Stimulated activated memory B cell treated with anti-CD40 and anti-IgM and Interleukin-4, amounts not matched to agents 10 μg/mL and 1 μg/mL and 100 μg/mL, for 72 hours (primary cell): ENCODE measurements at places on chromosomes 11 and 22.

DNA sequence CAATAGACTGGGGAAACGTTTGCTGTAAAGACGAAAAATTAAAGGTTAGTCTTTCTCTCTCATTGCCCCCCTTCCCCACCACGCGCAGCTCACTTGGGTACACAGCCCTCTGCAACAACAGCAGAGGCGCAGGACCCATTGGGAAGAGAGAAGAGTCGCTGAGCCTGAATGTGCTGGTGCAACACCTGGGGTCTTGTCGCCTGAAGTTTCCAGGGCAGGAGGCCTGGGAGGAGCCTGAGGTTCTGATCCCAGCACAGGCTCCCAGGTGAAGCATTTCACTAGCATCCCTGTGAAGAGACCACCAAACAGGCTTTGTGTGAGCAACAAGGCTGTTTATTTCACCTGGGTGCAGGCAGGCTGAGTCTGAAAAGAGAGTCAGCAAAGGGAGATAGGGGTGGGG lies 116.2 kb upstream of the NTM start:
- no peak for ATAC-seq

- ATAC-seq = no peak
These were observed 13.8 kb downstream of the CARS1 start for GRCh38 chr11:3043315-3043871.

DNA sequence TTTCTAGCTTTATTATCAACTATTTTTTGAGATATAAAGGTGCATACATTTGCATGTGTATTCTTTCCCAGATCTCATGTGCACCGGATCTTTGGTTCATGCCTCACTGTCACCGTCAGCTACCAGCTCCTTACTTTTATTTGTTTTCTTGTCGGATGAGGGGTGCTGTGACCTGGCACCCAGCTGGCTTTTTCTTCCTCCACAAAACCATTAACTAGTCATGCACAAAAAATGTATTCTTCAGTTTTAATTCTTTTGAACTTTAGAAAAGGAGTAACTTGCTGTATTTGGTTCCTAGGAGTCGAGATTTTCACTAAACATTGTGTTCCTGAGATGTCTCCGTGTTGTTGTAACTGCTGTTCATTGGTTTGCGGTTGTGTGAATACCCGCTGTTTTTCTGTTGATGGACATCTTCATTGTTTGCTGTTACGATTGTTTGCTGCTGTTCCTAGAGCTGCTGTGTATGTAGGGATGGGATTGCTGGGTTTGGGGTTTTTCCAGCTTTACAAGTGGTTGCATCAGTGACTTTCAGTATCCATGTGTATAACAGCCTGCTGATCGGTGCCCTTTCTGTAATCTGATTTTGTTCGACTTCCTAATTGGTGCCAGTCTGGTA lies 39.4 kb downstream of the MOV10L1 start:
- ATAC-seq = no peak

GRCh38 chr11:112941104-112941503 lies 20.1 kb upstream of the NCAM1 start:
- no peak for ATAC-seq

DNA sequence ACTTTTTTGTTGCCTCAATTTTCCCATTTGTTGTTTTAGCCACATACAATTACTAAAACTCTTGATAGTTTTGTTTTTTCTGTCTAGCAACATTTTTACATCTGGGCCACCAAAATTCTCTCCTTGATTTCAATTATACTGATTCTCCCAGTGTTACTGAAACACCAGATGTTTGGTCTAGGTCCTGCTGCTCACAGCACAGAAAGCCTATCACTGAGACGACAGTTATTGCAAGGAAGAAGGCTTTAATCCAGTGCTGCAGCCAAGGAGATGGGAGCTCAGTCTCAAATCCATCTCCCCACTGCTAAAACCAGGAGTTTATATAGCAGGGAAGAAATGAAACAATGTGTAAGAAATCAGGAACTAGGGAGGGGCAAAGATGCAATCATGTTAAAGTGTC lies 837.7 kb upstream of the CNTN5 start:
- no peak for ATAC-seq

DNA sequence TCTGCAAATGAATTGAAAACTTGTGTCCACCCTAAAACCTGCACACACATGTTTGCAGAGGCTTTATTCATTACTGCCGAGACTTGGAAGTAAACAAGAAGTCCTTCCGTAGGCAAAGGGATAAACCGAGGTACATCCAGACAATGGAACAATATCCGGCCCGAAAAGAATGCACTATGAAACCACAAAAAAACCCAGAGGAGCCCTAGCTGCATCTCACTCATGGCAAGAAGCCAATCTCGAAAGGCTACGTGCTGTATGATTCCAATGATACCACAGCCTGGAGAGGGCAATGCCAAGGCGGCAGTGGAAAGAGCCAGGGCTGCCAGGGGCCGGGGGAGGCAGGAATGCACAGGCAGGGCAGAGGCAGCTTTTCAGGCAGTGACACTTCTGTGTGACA lies 3.2 kb upstream of the MRPL23 start:
- ATAC-seq = no peak

- ATAC-seq = no peak
These were observed 16.7 kb upstream of the TXNRD2 start for GRCh38 chr22:19958083-19959042.

DNA sequence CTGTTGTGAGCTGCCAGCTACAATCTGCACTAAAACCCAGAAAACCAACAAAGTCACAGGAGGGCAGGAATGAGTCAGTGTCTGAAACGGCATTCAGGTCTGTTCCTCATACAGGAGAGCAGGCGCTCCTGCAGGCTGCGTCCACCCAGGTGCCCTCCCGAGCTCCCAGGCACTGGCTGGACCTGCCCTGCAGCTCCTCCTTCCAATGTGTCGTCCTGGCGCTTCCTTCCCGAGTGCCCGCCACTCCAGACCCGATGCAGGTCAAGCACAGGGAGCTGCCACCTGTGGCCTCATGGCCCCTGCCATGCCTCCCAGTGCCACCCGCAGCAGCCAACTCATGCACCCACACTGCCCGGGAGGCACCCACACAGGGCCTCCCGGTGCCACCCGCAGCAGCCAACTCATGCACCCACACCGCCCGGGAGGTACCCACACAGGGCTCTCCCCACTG lies 12.0 kb downstream of the BRD1 start:
- peak; percentile 51 for ATAC-seq

DNA sequence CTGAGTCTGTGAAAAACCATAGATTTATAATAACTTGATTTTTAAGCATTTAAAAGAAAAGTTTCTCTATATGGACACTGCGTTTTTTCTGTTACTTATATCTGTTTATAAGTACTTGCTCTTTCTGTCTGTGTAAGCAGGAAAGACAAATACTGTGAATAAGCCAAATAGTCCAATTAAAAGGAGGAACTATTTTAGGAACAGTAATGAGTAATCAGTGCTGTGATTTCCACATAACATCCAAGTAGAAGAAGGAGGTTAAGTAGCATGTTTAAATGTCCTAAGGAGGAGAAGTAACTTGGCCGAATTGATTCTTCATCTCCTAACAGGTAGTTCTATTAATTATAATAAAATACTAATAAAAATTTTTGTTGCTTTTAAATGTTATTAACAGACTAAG lies 40.8 kb downstream of the ZNF214 start:
- ATAC-seq = no peak

- ATAC-seq = no peak
These were observed 277.4 kb downstream of the FAM76B start for GRCh38 chr11:95512177-95512576.

DNA sequence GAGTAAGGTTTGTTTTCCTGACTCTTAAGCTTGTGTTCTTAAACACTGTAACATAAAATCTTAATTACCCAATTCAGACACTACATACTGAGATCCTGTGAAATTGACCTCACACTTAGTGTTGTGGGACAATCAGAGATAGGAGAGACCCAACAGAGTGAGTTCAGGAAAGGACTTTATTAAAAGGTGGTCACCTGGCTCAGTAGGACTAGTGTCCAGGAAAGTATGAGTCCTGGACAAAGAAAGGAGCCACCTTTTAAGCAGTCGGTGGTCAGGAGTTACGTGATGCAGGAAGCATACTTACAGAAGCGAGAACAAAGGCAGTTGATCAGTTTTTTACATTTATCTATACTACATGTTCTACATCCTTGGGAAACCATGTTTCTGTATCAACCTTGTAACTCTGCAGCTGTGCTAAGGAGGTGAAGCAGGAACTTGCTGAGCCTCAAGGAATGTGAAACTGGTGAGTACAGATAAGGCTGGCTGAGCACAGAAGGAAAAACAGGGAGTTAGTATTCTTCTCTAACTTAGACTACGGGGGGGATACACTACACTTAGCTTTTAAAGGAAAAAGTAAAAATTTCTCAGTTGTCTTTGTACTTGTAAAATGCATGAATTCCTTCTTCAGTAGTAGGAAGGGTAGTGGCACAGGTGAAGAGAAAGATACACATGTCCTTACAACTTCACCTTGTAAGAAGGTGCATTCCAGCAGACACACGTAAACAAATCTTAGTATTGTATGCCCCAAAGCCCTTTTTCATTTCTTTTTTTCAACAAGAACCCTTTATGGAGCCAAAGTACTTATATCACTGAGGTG lies 15.1 kb downstream of the OR51E1 start:
- ATAC-seq = no peak

DNA sequence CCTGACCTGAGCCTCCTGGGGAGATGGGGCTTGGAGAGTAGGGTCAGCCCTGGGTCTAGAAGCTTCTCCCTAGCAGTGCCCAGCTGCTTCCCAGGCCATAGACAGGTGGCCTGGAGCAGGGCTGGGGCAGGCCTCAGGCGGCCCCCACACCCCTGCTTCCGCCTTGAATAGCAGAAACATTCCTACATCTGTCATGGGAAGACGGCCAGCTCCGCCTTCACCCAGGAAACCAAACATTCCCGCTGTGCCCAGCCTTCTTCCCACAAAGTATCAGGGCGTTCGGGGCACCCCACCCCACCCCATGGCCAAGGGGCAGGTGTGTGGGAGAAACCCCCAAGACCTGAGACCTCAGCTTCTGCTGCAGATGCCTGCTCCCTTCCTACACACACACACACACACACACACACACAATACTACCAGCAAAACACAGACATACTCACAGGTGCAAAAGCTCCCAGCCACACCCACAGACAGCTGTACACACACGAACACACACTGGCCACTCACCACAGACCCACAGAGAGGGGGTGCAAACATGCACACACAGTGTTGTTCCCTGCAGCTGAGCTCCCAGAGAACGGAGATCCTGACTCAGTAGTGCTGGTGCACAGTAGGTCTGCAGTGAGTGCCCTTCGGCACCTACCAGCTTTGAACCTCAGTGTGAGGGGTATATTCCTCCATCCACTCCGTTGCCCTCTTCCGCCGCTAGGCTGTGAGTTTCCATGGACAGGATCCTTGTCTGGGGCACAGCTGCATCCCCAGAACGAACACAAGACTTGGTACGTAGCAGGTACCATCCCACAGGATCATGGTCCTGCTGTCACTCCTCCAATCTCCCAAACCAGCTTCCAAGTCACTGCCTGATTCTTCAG lies 37.4 kb downstream of the PDGFB start:
- ATAC-seq = peak; percentile 32

DNA sequence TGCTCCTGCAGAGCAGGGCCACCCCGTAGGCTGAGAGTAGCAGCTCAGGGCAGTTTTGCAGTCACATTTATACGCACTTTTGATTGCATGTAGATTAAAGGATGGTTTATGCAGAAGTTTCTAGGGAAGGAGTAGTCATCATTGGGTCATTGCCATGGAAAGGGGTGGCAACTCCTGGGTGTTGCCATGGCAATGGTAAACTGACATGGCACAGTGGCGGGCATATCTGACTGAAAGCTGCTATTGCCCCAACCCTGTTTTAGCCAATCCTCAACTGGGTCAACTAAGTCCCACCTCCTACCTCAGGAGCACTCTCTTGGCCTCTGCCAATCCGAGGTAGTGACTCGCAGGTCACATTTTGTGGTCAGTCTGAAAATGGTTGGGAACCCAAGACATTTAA lies 2.4 kb upstream of the ARSA start:
- ATAC-seq = no peak

GRCh38 chr11:40544162-40544561 lies 915.3 kb downstream of the LRRC4C start:
- no peak for ATAC-seq

- peak; percentile 27 for ATAC-seq
These were observed 10.1 kb upstream of the BLID start for GRCh38 chr11:122126024-122126688.

- ATAC-seq = no peak
These were observed 4.5 kb downstream of the HTR3A start for GRCh38 chr11:113979431-113979830.

- no peak for ATAC-seq
These were observed 3.0 kb downstream of the TMEM80 start for GRCh38 chr11:698493-699115.

- ATAC-seq = peak; percentile 47
These were observed 7.4 kb downstream of the CNTF start for GRCh38 chr11:58629857-58630256.

DNA sequence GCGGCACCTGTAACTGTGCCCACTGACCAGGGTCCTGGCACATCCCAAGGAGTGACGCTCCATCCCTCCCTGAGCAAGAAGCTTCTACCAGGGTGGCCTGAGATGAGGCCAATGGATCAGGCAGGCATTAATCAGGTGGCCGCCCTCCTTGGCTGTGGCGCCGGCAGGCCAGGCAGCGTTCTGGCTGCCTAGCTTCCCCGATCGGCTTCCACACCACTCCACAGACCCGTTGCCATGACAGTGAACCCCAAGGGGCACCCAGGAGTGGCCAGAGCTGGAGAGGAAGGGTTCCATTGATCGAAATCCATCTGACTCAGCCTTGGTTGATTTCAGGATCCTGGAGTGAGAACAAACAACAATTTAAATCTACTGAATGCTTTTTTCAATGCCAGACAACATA lies 20.5 kb downstream of the LRRC55 start:
- no peak for ATAC-seq

DNA sequence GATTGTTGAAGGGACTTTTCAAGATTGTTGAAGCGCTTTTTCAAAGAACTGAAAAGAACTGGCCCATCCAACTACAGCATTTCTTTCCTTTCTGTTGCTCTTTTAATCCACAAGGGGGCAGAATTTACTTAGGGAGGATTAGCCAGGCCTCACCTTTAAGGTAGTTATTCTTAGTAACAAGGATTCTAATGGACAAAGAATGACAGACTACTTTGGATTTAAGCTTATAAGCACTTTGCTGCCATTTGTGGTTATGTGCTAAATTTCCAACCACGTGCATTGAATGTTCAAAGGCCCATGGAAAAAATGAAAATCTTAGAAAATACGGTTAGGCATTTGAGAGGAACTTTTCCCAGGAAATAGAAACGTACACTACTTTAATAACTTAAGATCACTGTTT lies 49.5 kb upstream of the HSPA8 start:
- ATAC-seq = no peak

DNA sequence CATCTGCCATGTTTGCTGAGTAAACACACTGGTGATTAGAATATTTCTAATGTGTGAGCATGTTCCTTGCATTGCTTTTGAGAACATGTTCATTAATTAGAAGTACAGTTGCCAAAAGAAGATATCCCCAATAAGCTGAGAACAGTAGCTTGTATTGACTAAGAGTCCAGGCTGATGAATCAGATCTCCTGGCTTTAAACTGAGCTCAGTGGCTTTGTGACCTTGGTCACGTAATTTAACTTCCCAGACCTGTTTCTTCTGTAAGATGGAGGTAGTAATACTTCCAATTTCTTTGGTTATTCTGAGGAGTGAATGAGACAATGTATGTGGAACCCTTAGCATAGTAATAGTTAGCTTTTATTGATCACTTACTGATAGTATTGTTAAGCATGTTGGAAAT lies 61.9 kb downstream of the CYB5R2 start:
- ATAC-seq = no peak

- no peak for ATAC-seq
These were observed 94.2 kb downstream of the PDE2A start for GRCh38 chr11:72579816-72580641.
